ENCODE measurements at places on chromosomes 12 and 14.

DNA sequence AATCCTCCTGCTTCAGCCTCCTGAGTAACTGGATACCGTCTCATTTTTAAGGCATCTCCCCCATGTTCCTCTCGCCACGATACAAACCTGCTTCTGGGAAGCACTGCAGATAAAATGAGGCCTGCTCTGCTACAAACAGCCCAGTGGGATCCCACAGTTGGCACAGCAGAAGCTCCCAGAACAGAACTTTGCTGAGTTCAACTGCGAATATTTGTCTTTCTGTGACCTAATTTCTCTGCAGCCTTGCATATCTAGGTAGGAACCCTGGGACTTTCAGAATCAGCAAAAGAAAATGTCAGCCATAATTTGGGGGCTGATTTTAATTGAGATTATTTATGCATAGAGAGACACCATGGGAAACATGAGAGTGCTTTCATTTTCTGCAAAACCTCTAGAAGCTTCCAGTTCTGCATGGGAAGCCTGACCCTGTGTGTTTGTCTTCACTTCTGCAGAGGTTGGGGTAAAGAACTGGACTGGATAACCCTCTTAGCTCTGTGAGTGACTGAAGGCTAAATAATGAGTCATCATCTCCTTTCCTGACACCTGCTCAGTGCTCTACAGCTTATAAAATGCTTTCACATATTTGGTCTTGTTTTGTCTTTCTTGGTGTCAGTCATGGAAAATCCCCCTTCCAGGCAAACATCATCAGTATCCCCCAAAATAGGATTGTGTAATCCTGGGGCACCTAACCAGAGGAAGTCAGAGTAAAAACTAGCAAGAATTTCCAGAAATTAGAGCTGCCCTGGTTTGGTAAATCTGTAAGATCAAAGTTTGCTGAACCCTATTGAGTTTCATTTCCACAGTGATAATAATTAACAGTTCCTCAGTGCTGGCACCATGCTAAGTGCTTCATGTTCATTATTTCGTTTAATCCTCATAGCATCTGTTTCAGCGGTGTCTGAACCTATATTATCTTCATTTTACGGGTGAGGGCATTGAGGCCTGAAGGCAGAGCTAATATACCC is 185.8 kb downstream of the SLC15A4 start:
- DNase-seq: no peak

DNA sequence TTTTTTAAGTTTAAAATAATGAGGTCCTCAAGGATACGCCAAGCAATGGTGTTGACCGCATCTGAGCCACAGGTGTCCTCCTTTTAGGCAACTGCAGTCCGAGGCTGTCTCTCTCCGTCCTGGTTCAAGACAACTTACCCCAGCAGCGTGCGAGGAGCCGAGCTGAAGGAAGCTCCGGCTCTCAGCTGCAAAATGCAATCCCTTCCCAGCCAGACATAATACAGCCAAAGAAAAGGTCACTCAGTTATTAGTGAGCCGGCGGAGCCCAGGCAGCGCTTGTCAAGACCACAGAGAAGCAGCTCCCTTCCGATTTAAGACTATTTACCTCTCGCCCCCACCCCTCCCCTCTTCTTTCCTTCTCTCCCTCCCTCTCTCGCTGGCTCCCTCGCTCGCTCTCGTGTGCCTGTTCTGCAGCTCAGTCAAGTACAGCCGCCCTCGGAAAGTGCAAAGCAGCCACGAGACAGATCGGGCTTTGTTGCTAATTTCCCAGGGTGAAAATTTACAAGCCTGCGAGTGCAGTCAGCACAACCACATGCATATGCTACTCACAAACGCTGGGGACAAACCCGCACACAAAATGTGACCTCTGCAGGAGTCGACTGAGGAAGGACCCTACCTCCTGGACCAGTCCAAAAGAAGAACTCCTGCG is 363 bp upstream of the LMO3 start:
- no peak for DNase-seq

DNA sequence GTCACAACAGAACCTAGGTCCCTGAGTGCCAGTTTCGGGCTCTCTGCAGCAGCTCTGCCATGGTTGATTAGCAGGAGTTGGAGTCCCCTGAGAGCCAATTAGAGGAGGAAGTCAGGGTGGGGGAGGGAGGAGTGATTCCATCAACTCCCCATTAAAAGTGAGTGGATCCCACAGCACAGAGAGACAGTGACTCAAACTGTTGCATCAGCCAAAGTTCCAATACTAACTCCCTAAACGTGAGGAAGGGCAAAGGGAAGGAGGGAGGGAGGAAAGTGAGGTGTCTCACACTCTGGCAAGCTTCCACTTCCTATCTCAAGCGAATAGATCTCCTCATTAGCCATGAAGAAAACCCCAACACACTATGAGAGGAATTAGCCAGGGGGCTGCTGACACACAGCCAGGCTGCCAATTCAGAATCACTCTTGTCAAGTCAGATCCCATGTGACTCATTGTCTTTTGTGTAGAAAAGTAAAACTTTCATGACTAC is 23.6 kb downstream of the OR11H4 start:
- no peak for DNase-seq

- DNase-seq: no peak
Observed at GRCh38 chr12:1911598-1912575, 6.6 kb downstream of the CACNA2D4 start.

GRCh38 chr12:104643819-104644669 is 187.3 kb downstream of the CHST11 start:
- DNase-seq: peak; percentile 8

- DNase-seq: no peak
Observed at GRCh38 chr14:30287579-30288445, 271.1 kb upstream of the G2E3 start.

- DNase-seq: no peak
Observed at GRCh38 chr14:33934043-33934750, 16.7 kb downstream of the EGLN3 start.

- peak; percentile 30 for DNase-seq
Observed at GRCh38 chr12:19440019-19440858, 947 bp downstream of the AEBP2 start.

DNA sequence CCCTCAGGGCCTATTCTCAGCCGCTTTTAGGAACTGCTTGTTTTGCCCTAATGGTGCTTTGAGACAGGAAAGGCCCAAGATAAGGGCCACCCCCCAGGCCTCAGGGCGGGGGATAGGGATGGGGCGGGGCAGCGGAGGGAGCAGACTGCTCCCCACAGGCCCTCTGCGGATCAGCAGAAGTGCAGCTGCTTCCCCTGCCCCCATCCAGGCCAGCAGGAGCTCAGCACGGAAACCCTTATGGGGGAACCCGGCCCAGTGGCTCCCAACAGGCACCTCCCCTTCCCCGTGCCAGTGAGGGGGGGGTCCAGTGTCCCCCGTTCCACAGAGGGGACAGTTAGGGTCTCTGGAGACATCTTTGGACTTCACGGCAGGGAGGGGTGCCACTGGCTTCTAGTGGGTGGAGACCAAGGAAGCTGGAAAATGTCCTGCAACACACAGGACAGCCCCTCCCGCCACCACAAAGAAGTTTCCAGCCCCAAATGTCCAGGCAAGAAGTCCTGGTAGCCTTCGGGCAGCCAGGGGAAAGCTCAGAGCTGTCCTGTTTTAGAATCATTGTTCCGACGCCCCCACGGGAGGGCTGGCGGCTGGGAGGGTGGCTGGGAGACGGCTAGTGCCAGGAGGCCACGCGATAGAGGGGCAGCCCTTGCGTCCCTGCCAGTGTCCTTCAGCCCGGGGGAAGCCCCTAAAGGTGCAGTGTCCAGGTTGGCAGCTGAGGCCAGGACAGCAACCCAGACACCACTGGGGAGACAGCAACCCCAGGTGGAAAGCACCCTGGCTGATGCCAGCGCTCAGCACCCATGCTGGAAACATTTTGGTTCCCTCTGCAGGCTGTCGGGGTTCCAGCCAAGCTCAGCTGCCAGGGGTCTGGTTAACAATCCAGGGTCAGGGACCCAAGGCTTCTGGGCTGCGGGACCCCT is 10.4 kb upstream of the GPR132 start:
- peak; percentile 18 for DNase-seq

DNA sequence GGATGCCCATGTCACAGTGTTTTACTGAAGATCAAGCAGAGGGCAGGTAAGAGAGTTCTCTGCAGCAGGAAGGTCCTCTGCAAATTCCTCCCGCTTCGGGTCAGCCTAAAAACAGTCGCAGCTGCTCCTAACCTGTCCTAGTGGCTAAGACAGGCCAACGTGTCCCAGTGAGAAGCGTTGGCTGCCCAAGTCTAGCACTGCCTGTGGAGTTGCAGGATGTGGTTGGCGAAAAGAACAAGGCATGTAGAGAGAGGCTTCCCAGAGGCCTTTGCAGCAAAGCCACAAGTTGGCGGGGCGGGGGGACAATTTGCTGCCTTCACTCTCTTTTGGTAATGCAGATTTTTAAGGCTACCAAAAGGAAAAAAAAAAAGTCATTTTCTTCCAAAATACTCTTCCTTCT is 340.1 kb downstream of the BCL11B start:
- peak; percentile 89 for DNase-seq

GRCh38 chr14:47442211-47442610 is 233.2 kb downstream of the MDGA2 start:
- no peak for DNase-seq

Data from CD4-positive, alpha-beta T cell treated with Interleukin-6 at 100 ng/mL for 8 hours (primary cell).